ENCODE measurements at places on chromosomes 11 and 22. TPM values are rescaled to one million over a fixed set of nuclear protein-coding genes. Genes with fewer than 3 reads are reported as not detected.

DGCR6 gene
- 1.9 TPM for total RNA-seq

DGCR6L gene
- 18.7 TPM for total RNA-seq

DNA sequence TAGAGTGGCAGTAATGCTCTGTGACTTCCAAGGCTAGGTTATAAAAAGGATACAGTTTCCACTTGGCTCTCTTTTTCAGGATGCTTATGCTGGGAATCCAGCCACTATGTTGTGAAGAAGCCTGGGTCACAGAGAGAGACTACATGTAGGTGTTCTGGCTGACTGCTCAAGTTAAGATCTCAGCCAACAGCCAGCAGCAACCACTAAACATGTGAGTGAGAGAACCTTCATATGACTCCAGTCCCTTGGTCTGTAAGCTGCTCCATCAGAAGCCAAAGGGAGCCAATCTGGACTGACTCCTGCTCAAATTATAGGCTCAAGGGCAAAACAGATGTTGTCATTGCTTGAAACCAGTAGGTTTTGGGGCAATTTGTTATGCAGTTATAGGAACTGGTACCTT lies 162.7 kb downstream of the MAML2 start:
- no peak overlapping the region for H3K27ac ChIP-seq
- no peak overlapping the region for H3K4me3 ChIP-seq
- H3K4me1 ChIP-seq: peaks cover 17% of the 10 kb centered on the region
- DNase-seq: no peak
- no peaks in the 10 kb centered on the region for H3K36me3 ChIP-seq

- H3K4me1 ChIP-seq: no peaks in the 10 kb centered on the region
- no peak overlapping the region for H3K4me3 ChIP-seq
Measured at GRCh38 chr11:117544130-117544800, 216.6 kb downstream of the CEP164 start.

- no peak for DNase-seq
- H3K36me3 ChIP-seq: peaks cover 4% of the 10 kb centered on the region
- H3K4me1 ChIP-seq: no peaks in the 10 kb centered on the region
- H3K27ac ChIP-seq: no peak overlapping the region
- H3K4me3 ChIP-seq: no peak overlapping the region
Measured at GRCh38 chr11:41201156-41201555, 258.3 kb downstream of the LRRC4C start.

DNA sequence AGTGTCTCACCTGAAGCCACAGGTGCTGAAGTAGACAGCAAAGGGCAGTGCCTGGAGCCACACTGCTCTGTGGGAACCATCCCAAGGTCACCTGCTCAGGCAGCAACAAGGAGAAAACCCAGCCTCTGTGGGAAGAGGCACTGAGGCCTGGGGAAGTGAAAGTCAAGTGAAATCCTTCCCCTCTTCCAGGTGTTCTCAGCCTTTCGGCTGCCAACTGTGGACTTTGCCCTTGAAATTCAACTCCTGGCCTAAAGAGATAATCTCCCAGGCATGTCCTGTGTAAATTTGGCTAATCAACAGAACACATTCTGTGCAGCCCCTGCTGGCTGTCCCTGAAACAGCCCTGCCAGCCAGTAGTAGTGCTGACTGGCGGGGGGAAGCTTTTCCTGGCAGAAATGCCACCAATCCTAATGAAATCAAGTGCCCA lies 112.1 kb downstream of the RPL27A start:
- no peak overlapping the region for H3K27ac ChIP-seq
- H3K36me3 ChIP-seq: no peaks in the 10 kb centered on the region
- peaks cover 4% of the 10 kb centered on the region for H3K27me3 ChIP-seq
- H3K4me3 ChIP-seq: no peak overlapping the region
- H3K4me1 ChIP-seq: no peaks in the 10 kb centered on the region

All from natural killer cell treated with Interleukin-12 subunit alpha and Interleukin-12 subunit beta and Interleukin-15 and Interleukin-18, amount 100 ng/mL, for 72 hours (primary cell).